AML-193 (cell line): ENCODE measurements at places on chromosomes 16 and 17.

- DNase-seq = no peak
Measured at GRCh38 chr16:15575293-15576049, 67.5 kb downstream of the MARF1 start.

- DNase-seq = no peak
Measured at GRCh38 chr16:6846452-6846851, 486.2 kb upstream of the RBFOX1 start.

DNA sequence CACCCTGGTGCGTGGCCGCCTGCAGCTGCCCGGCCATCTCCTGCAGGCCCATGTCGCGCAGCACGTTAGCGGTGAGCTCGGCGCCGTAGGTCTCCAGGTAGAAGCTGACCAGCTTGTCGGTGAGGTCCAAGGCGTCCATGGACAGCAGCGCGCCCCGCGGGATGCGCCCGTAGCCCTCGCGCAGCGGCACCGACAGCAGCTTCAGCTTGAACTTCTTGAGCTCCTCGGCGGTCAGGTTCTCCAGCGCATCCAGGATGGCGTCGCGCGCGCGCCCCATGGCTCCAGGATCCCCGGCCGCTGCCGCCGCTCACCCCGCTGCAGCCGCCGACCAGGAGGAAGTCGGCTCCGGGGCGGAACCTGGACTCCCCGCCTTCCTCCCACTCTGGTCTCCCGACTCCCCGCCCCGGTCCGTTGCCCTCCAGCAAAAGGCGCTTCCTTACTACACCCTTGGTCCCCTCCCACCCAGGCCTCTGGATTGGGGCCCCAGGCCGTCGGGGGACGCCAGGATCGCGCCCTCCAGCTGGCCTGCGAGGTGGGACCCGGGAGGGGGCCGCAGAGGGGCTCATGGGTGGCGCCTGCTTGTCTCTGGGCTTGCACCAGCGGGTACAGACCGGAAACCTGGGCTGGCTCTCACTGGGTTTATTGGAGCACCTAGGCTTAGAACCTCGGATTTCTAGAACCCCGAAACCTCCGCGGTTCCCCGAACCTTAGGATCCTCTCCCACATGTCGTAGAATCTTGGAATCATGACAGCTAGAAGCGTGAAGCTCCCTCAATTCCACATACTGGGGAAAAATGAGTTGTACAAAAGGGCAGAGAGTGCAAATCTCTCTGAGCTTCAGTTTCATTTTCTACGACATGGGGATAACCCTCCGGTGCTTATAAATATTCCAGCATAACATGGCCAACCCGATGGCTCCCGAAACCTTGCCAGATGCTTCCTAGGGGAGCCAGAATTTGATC, at the start of gene PYCARD:
Gene PYCARD, minus strand, starts transcription at position 347 of the 962 bp plus-strand sequence. Its CDS starts 70 bp downstream, at position 277.
- peak; percentile 50 for DNase-seq

GRCh38 chr17:41810659-41811548, 845 bp downstream of the P3H4 start:
- no peak for DNase-seq

GRCh38 chr16:28878083-28878926, at the start of gene ATP2A1:
Gene ATP2A1 (plus strand): TSS chr16:28878488. CDS start chr16:28878672, 184 bp downstream.
- no peak for DNase-seq

GRCh38 chr16:88994695-88995094, 17.7 kb upstream of the CBFA2T3 start:
- DNase-seq = no peak

DNA sequence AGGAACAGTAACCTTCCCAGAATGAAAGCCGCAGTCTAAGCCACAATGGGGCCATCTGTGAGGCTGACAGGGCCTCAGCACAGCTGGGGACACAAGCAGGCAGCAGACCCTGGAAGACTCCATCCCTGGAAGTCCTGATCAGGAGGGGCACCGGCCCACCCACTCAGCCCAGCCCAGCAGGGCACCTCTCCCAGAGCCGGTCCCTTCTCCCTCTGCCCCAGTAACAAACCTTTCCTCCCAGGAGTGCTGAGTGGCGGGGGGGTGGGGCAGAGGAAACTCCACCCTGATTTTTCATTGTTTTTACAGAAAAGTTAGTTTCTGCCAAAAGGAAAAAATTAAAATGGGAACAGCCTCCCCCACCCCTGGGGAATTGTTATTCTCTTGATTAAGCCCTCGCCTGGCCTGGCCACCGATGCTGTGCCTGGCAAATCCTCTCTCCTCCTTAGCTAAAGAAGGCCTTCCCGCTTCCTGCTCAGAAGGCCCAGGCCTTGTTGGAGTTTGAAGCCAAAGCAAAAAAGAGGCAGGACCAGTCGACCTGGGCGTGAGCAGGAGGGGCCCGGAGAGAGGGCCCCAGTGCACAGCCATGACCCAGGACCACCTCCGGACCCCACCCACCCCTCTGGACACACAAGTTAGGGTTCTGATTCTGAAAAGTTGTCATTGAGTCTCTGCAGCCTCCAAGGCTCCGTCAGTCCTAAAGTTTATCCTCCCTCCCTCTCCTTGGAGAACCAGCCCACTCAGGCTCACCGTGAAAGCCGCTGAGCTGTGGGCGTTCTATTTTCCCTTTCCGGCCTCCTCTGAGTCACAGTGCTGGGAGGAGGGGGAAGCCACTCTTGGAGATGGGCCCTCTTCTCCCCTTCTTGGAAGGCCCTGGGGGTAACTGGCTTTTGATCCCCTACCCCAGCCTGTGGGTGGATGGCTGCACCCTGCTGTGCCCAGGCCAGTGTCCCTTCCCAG, 128.4 kb upstream of the TNRC6C start:
- no peak for DNase-seq

- no peak for DNase-seq
Measured at GRCh38 chr17:28816540-28816939, 26.1 kb downstream of the FAM222B start.

GRCh38 chr17:13055131-13055530, 37.3 kb upstream of the ELAC2 start:
- no peak for DNase-seq

DNA sequence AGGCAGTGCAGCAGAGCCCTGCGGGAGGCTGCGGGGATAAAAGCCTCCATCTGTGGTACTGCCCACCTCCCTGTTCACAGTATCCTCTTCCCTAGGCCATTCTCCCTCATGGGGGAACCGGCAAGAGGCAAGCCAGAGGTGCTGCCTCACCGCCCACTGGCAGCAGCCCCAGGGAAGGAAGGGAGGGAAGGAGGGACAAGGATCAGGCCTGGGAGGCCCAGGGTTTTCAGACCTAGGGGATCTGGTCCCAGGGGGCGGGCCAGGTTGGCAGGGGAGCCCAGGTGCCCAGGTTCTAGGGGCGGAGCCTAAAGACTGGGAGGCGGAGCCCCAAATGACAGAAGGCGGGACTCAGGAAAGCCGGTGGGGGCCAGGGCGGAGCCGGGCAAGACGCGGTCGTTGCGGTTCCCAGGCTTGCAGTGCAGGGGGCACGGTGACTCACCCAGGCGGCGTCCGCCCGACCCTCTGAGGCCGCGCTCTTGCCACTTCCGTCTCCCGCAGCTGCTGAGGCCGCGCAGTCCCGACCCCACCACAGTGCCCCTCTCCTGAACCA, 3.0 kb upstream of the MTMR4 start:
- DNase-seq = no peak

DNA sequence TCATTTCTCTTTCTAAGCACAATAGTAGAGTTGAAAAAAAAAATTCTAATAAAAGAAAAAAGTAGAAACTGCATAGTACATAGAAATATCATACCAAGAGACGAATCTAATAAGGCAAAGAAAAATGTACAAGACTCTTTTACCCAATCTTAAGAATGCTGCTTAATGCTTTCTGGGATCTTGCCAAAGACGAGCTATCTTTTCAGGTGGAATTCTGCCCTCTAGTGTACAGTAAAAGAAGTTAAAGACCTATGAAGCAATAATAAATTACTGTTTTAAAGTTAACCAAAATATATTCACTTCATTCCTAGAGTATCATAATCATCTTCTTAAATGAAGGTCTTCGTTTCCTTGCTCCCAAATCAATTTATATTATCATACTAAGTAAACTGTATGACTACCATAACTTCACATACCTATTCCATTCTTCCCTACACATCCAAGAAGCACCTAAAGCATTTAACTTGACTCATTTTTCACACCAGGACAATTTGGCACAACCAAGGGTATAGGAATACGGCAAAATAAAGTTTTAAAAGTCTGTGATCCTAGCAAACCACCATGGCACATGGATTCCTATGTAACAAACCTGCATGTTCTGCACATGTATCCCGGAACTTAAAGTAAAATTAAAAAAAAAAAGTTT, 47.7 kb downstream of the CFDP1 start:
- DNase-seq = peak; percentile 86

- DNase-seq = no peak
Measured at GRCh38 chr17:17493249-17493985, 2.8 kb downstream of the RASD1 start.

- DNase-seq = no peak
Measured at GRCh38 chr16:57809276-57810196, 7.2 kb upstream of the KIFC3 start.

GRCh38 chr17:26782153-26782552, 511.8 kb upstream of the WSB1 start:
- no peak for DNase-seq

GRCh38 chr17:7720125-7720524, 2.6 kb downstream of the DNAH2 start:
- no peak for DNase-seq

- no peak for DNase-seq
Measured at GRCh38 chr16:53111078-53111791, 56.4 kb downstream of the CHD9 start.

DNA sequence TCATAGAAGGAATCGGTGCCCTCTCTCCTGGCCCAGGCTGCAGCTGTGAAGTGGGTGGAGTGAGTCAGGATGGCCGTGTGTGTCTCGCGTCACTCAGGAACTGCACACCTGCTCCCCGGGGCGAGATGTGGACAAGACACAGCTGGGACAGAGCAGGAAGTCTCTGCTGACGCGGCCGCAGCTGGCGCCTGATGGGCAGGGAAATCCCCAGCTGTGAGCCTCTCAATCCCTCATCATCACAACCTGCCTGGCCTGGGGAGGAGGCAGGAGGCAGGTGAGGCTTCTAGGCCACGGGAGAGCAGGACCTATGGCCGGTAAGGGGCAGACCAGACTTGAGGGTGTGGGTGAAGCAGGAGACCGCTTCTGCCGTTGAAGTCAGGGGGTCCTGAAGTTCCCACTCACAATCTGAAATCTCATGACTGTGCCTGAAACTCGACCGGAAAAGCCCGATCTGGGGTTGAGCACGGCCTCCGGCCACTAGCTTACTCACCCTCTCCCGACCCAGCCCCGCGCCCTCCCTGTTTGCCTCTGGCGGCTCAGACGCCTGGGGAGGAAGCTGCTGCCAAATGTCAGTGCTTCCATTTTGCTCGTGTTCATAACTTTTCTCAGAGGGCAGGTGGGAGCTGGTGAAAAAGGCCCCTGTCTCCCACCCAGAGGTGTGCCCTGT, 1.1 kb upstream of the TRPV3 start:
- DNase-seq = no peak

DNA sequence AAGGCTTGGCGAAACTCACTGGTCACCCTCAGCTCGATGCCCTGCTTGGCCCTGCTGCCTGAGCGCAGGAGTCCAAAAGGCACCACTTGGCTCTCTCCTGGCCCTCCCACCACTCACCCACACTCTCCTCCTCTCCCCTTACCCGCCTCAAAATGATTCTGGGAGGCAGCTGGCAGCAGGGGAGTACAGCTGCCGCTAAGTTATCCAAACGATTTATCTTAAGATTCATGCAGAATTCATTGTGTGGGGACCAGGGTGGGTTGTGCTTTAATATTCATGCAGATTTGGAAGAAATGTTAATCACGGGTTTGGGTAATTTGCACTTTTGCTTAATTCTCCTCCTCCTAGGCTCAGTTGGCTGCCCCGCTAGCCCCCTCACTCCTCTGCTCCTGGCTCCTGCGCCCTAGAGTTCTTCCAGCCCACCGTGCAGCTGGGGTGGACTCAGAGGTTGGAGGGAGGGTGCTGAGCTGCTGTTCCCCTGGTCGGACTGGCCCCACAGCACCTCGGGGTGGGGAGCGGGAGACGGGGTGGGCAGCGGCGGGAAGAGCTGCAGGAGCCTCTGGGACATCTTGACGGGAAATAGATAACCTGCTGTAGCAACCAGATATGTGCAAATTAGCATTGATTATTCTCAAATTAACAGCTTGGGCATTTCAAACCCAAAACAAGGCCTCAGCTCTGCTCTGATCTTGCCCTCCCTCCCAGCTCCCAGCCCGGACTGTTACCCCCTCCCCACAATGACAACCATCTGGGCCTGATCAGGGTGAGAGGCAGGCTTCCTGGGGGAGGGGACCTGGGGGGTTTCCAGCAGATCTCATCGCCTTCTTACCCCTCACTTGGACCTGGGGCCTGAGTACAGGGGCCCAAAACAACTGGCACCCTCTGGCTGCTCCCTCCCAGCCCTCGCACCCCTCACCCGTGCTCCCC, 122.6 kb upstream of the RPL38 start:
- DNase-seq = no peak
